ENCODE measurements at places on chromosomes 13 and 19.
A peak's percentile ranks its signal among the peaks of the same experiment; 100 is the strongest.

DNA sequence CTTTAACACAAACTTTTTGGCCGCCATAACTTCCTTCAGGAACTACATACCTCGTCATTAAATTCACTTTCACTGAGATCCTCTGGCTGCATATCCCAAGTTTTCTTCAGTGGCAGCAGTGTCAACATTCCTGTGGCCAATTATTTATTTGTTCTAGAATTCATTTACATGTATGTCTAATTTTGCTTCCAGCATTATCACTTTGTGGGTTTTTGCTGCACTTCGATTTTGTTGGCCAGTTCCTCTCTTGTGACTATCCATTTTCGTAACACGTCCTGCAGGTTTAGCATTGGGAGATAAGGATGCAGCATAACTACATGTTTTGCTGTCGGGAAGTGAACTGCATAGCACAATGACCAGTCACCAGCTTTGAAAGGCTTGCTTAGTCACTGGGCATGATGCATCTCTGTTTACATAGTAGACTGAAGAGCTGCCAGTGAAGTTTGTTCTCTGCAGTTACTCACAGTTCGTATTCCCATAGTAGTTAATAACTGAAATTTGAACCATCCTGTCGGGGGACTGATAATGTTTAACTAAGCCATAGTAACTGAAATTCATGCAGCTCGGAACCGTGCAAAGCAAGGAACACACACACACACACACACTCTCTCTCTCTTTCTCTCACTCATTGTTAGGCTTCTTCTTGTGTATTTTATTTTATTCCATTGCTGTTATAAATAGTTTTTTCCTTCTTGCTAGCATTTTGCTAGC is 28.3 kb downstream of the ZNF507 start:
- DNase-seq, result no peak

GRCh38 chr19:584240-585001 is 5.3 kb upstream of the HCN2 start:
- peak; percentile 70 for DNase-seq

DNA sequence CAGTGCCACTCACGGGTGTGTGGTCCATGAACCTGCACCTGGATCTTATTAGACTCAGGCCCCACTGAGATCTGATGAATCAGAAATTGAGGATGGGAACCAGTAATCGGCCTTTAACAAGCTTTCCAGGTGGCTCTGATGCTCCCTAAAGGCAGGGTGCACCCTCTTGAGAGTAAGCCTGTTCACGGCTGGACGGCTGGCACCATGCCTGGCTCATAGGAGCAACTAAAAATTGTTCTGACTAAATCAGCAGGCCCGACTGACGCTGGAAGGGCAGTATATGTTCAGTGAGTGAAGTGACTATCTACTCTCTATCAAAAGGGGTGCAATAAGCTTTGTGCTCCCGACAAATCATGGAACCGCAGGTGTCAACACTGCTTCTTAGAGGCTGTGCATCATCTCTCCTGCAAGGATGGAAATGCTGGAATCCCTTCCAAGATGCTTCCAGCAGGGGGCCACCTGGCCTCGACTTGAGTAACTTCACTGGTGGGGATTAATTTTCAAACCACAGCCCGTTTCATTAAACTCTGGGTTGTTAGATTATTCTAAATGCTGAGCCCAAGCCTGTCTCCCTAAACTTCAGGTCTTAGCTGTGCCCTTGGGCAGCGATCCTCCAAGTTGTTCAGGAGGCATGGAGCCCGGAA is 28.4 kb downstream of the TMTC4 start:
- no peak for DNase-seq

DNA sequence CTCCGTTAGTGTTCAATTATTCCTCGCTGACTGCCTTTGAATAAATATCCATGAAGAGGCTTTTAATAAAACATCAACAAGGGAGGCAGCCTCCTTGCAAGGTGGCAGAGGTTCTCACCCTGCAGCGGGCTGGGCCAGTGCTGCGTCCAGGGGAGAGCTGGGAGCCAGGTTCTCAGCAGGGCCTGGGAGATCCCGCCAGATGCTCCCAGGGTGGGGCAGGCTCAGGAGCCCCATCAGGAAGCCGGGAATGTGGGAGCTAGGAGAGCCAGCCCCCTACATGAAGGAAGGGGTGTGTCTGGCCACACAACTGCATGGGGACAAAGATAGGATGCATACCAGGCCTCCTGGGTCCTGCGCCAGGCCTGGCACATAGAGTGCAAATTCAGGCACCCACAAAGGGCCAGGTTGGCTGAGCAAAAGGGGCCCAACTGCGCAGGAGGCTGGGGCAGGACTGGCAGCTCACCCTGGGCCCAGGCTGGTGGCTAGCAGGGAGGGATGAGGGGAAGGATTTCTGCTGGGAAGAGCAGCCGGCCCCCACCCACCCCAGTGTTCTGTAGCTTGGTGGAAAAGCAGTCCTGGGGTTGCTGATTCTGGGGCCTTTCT is 22.8 kb downstream of the VSTM2B start:
- DNase-seq, result no peak

- no peak for DNase-seq
Observed at GRCh38 chr13:102128216-102128810, 273.5 kb downstream of the FGF14 start.

- DNase-seq, result peak; percentile 68
Observed at GRCh38 chr19:16771618-16772017, 52.0 kb downstream of the NWD1 start.

DNA sequence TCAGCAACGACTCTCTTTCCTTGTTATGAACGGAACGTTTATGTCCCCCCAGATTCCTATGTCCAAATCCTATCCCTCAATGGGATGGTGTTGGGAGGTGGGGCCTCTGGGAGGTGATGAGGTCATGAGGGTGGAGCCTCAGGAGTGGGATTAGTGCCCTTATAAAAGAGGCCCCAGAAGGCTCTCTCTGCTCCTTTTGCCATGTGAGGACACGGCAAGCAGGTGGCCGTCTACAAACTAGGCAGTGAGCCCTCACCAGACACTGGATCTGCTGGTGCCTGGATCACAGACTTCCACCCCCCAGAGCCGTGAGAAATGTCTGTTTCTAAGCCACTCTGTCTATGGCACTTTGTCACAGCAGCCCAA is 53.2 kb downstream of the EPS15L1 start:
- DNase-seq, result no peak

DNA sequence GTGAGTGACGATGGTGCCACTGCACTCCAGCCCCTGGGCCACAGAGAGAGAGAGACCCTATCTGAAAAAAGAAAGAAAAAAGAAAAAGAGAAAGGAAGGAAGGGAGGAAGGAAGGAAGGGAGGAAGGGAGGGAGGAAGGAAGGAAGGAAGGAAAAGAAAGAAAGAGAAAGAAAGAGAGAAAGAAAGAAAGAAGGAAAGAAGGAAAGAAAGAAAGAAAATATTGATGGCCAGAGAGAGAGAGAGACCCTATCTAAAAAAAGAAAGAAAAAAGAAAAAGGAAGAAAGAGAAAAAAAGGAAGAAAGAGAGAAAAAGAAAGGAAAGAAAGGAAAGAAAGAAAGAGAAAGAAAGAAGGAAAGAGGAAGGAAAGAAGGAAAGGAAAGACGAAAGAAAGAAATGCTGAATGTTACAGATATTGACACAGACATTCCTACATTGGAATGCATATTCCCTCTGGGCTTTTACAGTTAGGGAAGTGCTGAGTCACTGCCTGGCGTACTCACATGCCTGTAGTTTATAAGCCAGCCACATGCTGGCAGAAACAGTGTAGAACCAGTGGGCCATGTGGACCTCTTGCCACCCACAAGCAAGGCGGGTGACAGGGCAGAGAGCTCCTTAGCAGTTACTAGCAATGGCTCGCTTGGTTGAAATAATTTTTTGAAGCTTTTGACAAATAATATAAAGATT is 34.6 kb upstream of the SLC46A3 start:
- no peak for DNase-seq

DNA sequence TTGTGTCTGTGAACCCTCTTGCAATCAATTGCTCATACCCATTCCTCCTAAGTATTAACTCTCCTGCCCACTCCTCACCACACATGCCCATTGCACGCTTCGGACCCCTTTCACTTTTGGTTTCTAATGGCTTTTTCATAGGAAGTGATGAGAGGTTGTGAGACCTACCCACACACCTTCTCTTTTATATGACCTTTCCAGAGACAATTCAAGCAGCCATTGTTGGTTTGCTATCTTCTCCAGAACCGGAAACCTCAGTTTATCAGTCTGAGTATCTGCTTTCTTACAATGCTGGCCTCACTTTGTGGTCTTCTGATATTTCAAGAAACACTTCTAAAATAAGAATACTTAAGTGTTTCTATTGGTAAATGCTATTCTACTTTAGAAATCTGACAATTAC is 1550.8 kb upstream of the SLC10A2 start:
- DNase-seq, result no peak

- DNase-seq, result no peak
Observed at GRCh38 chr19:4429771-4430171, 27.3 kb downstream of the CHAF1A start.

- DNase-seq, result no peak
Observed at GRCh38 chr19:55096061-55096701, 20.5 kb downstream of the EPS8L1 start.

GRCh38 chr13:47598340-47598911 is 402.6 kb downstream of the SUCLA2 start:
- DNase-seq, result no peak

- no peak for DNase-seq
Observed at GRCh38 chr13:34040863-34041262, 222.9 kb downstream of the RFC3 start.

GRCh38 chr13:57787058-57787791 is 155.7 kb downstream of the PCDH17 start:
- DNase-seq, result no peak

GRCh38 chr13:100533588-100534041 is 55.0 kb downstream of the GGACT start:
- DNase-seq, result no peak

DNA sequence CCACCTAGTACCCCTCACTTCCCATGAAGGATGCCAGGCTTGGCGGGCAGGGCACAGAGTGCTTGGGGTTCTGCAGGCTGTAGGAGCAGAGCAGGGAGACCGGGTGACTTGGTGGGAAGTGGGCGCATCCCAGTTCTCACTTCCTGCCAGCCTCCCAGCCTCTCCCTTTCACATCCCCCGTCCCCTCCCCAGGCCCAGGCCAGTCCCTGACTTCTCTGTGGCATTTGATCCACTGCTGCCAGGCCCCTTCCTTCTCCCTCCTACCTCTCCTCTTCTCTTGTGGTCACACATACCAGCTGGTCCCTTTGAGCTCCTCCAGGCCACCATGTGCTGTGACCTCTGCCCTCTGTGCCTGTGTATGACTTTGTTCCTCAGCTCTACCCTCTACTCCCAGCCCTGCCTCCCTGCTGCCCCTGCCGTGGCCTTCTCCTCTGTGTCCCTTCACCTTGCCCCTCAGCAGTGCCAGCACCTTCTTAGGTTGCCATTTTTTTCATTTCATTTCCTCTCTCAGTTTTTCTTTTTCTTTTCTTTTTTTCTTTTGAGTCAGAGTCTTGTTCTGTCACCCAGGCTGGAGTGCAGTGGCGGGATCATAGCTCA is 19.5 kb downstream of the MYO1F start:
- DNase-seq, result no peak

DNA sequence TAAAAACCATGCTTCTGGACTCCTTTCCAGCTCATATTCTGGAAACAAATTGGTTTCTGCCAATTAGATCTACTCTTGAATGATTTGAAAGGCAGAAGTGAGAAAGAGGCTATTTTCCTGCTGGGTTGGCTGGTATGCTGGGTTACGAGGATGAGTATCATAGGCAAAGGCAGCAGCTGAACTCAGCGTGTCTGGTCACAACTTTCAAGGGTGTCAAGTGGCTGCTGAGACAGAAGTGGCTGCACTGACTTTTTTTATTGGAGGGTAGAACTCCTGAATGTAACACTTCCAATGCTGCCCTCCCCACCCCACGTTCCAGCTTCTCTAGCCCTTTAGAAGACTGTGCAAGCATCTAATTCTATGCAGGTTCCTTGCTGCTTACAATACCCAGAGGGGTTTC is 8.3 kb upstream of the DZIP1 start:
- DNase-seq, result no peak

- no peak for DNase-seq
Observed at GRCh38 chr19:19151418-19151817, 13.1 kb upstream of the TMEM161A start.

- DNase-seq, result no peak
Observed at GRCh38 chr13:114107686-114108081, 24.7 kb downstream of the RASA3 start.

GRCh38 chr13:110524541-110525257 is 36.8 kb downstream of the RAB20 start:
- DNase-seq, result no peak

DNA sequence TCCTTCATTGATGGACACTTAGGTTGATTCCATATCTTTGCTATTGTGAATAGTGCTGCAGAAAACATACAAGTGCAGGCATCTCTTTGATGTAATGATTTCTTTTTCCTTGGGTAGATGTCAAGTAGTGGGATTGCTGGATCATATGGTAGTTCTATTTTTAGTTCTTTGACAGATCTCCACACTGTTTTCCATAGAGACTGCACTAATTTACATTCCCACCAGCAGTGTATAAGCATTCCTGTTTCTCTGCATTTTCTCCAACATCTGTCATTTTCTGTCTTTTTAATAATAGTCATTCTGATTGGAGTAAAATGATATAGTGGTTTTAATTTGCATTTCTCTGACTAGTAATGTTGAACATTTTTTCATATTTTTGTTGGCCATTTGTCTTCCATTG is 116.7 kb downstream of the LMO7 start:
- DNase-seq, result no peak

GRCh38 chr19:28553005-28553404 is 659.9 kb downstream of the UQCRFS1 start:
- no peak for DNase-seq

- no peak for DNase-seq
Observed at GRCh38 chr13:74025369-74025768, 108.8 kb downstream of the KLF12 start.

GRCh38 chr13:79998381-79998880 is 342.5 kb downstream of the SPRY2 start:
- no peak for DNase-seq

DNA sequence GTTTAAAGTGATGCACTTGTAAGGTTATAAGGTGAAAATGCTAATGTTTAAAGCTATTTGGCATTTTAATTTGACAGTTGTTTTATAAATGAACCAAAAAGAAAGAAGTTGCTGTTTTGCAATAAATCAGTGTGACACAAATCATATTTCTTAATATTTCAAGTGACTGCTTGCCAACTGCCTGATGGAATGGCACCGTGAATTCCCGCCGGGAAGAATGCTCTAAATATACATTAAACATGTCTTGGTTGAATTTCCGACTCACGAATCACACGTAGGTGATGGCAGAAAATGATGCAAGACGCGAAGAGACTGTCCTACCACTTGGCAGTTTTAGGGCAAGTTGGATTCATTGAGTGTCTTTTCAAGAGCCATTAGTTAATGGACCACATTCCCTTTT is 3.1 kb upstream of the GJB2 start:
- DNase-seq, result no peak

GRCh38 chr13:97719736-97720135 is 233.7 kb upstream of the IPO5 start:
- no peak for DNase-seq

DNA sequence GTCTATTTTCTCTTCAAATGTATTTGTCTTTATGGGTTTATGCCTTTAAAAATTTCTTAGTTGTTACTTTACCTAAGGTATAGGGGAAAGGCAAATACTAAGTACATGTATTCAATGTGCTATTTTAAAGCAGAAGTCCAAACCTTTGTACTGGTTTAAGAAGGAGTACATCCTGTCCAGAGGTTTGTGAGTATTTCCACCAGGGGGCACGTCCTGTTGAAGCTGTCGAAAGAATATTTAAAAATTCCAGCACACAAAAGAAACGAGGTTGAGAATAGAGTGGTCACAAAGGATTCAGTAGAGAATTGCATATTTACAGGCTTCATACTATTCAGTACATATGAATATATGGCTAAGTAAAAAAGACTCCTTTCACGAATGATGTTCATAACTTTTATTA is 59.8 kb downstream of the URI1 start:
- DNase-seq, result no peak
